ENCODE measurements at places on chromosomes 5 and 9.

GRCh38 chr9:114001794-114002261 is 76.3 kb downstream of the AMBP start:
- DNase-seq: no peak

- no peak for DNase-seq
These were observed 161.2 kb downstream of the MPDZ start for GRCh38 chr9:13118313-13118712.

- DNase-seq: no peak
These were observed 16.7 kb downstream of the TCF7 start for GRCh38 chr5:134131165-134131564.

- no peak for DNase-seq
These were observed 135.7 kb upstream of the PITX1 start for GRCh38 chr5:135169753-135170152.

DNA sequence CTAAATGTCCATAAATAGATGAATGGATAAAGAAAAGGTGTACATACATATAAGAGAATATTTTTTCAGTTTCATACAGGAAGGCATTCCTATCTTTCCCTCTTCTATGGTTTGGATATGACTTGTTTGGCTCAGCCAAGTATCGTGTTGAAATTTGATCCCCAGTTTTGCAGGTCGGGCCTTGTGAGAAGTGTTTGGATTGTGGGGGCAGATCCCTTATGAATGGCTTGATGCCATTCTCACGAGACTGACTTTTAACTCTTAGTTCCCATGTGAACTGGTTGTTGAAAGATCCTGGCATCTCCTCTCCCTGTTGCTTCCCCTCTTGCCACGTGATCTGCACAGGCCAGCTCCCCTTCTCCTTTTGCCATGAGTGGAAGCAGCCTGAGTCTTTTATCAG is 421.1 kb upstream of the FTMT start:
- DNase-seq: no peak

- no peak for DNase-seq
These were observed 6.5 kb downstream of the ERGIC1 start for GRCh38 chr5:172840432-172841154.

DNA sequence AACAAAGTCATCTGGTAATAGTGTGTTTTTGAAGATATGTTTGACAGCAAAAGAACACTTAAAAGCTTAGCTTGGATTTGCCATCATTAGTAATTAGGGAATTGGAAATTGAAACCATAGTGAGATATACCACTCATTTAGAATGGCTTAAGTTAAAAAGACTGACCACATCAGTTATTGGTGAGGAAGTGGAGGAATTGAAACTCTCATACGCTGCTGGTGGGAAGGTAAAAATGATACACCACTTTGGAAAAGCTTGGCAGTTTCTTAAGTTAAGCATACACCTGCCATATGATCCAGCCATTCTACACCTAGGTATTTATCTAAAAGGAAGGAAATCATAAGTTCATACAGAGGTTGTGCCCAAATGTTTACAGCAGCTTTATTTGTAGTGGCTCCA is 213.2 kb downstream of the TRIO start:
- DNase-seq: no peak

- DNase-seq: no peak
These were observed 49.7 kb downstream of the WWC1 start for GRCh38 chr5:168341178-168341577.

GRCh38 chr5:129945774-129946270 is 41.6 kb downstream of the CHSY3 start:
- peak; percentile 45 for DNase-seq

- DNase-seq: no peak
These were observed 36.1 kb upstream of the PPARGC1B start for GRCh38 chr5:149694007-149694406.

- peak; percentile 82 for DNase-seq
These were observed 138.4 kb downstream of the LHFPL2 start for GRCh38 chr5:78509884-78510769.

DNA sequence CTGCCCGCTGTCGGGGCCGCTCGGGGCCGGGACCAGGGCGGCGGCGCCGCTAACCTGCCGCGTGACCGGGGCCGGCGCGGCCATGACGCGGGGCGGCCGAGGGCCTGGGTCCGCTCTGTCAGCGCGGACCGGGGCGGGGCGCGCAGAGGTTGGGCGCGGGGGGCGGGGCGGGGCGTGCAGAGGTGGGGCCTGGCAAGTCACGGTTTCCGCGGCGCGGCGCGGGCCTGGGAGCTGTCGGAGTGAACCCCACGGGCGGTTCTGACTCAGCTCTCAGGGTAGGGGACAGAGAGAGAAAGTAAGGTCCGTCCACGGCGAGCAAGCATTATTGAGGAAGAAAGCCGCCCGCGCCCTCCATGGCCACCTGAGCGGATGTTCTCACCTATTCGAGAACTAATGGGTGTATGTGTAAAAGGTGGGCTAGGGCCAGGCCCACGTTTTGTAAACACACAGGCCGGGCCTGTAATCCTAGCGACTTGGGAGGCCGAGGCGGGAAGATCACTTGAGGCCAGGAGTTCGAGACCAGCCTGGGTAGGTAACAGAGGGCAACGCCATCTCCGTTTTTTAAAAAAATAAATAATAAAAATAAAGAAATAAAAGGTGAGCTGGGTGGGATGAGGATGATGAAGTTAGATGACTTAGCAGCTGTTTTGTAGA is at the start of gene PRXL2C:
PRXL2C (minus strand) TSS at position 120 of the 654 bp plus-strand sequence; CDS start at position 84, 36 bp downstream.
- DNase-seq: peak; percentile 76

DNA sequence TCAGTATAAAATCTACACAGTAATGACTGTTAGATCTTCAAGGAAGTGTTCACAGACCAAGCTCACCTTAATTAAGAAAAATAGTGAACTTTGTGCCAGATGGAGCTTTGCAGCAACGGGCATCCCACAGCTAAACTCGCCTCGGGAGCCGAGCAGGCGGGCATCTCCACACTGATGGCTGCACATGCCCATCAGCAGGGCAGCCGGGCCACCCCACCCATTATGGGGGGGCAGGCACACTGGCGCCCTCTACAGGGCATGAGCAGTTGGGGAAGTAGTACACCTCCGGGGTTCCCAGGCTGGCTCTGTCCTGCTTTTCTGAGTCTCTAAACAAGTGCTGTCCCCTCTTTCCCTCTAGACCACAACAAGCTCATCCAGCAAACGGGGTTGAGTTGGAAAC is 21.6 kb downstream of the ANKS6 start:
- DNase-seq: no peak

- peak; percentile 84 for DNase-seq
These were observed 71.5 kb downstream of the FREM1 start for GRCh38 chr9:14838701-14839100.

DNA sequence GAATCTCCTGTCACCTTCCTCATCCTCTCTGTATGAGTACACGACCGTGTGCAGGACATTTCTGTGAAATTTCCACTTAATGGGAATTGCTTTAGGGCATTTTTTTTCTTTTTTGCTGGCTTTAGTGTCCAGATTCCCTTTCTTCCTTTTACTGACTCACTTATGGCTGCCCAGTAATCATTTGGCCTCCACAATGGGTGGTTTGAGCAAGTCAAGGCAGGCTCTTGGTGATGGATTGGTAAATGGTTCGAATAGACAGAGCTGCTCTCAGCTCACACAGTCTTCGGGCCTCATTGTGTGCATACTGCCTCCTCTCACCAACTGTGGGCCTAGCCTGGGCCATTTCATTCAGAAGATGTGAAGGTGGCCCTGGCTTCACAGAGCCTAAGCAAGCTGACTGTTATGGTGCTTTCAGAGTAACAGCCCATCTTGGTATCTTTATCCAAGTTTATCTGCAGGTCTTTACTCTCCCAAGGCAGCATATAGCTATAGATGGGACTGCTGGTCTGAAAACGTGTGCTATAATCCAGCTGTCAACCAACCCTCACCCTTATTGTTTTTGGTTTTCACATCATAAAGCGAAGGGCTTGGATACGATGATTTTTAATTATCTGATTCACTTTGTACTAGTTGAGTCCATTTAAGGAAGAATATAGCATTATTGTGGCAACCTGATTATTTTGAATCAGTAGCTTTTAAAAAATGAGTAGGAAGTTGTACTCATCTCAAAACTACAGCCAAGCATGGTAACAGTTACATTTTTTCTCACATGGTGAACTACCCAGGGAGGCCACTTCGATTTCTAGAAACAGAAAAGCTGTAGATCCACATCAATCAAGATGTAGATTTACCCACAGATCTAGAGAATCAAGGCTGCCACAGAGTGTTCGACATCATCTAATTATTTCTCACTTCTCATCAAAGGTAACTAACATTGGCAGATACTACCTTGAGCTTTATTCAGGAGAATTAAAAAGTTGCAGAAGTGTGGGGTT is 50.4 kb upstream of the CKMT2 start:
- DNase-seq: no peak

GRCh38 chr9:88403340-88403739 is 15.1 kb downstream of the SPIN1 start:
- DNase-seq: no peak

DNA sequence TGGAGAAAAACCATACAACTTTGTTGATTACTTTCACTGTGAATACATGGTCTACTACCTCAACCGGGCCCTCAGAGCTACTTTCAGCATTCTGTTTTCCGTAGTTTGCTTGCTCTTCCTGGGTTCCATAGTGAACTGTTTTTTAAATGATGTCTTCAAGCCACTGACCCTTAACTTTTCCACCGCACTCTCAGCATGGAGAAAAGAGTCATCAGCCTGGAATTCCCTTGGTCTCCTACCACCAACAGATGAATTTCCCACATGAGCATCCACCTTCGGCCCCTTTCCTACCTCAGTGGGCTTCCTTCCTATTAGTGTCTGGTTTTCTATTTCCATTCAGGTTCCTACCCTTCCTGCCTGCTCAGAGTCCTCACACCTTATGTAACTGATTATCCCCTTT is 135.9 kb upstream of the ADAMTSL1 start:
- DNase-seq: no peak

DNA sequence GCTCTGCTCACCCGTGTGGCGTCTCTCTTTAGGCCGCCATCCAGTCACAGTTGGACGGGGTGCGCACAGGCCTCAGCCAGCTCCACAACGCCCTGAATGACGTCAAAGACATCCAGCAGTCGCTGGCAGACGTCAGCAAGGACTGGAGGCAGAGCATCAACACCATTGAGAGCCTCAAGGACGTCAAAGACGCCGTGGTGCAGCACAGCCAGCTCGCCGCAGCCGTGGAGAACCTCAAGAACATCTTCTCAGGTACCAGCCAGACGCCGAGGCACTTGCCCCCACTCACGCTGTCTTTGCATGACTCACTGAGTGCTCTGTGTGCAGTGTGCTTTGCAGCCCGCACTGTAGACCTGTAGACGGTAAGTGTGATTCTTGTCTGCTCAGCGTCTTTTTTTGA is 4.5 kb downstream of the EXOC3 start:
- no peak for DNase-seq

GRCh38 chr9:5896863-5897262 is 6.2 kb downstream of the MLANA start:
- no peak for DNase-seq

GRCh38 chr9:124615100-124615742 is 108.0 kb upstream of the NR5A1 start:
- no peak for DNase-seq

Data from myocyte (in vitro differentiated cells).